Mammary epithelial cell (primary cell): ENCODE measurements at places on chromosomes 4 and X.
A peak's percentile ranks its signal among the peaks of the same experiment; 100 is the strongest.

- DNase-seq = peak; percentile 46
Measured at GRCh38 chrX:20951016-20951810, 423.0 kb upstream of the CNKSR2 start.

DNA sequence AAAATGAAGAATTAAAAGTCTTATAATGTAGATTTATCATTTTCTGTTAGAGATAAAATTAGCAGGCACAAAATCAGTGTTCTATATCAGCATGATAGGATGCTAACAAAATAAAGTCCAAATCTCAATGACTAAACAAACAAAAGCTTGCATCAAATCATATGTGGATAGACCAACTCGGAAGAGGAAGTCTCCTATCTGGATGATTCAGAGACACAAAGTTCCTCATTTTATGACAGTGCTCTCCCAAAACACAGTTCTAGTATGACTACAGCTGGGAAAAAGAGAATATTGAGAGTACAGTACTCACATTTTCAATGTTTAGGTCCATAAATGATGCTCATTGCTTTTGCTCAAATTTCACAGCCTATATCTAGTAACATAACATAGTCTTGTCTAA lies 376.1 kb upstream of the CTSO start:
- DNase-seq = no peak

DNA sequence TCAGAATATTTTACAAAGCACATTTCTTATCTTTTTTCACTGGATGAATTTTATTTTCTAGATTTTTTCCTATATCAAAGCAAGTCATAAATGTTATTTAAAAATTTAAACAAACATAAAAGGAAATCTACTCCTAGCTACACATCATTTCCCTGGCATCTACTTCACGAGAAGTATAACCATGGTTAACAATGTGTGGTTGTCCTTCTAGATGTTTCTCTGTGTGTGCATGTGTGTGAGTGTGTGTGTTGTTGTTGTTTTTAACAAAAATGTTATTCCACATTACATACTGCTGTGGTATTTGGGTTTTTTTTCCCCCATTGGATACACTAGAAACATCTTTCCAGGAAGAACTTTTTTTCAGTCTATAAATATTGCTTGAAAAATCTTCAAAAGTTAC lies 103.1 kb downstream of the CHIC2 start:
- no peak for DNase-seq

- DNase-seq = no peak
Measured at GRCh38 chr4:46878641-46879040, 30.4 kb downstream of the COX7B2 start.

GRCh38 chr4:36241771-36242170 lies 2.5 kb downstream of the ARAP2 start:
- no peak for DNase-seq

DNA sequence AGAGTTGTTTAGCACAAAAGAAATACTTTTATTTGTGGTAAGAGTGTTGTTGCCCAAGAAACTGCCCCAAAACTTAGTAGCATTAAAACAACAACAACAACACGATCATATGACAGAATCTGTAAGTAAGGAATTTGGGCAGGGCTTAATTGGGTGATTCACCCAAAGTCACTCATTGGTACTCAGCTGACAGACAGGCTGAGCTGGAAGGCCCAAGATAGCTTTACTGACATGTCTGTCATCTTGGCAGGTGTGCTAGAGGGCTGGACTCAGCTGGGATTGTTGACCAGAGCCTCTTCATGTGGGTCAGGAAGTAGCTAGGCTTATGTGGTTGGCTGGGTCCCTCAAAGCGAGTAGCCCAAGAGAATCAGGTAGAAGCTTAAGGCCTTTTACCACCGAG lies 52.3 kb downstream of the KIAA0232 start:
- DNase-seq = peak; percentile 64

DNA sequence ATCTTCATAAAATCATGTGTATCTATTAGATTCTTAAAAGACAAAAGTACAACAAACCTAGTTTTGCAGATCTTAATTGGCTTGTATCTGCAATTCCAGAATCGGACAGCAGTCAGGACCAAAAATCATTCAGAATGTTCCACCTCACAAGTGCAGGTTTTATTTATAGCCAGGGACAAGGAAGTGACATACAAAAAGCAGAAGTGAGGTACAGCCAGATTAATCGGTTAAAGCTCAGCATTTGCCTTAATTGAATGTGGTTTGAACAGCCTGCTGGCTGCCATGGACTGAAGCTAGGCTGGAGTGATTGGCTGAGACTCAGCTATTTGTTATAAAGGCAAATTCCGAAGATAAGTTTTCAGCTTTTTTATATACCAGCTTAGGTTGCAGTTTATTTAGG lies 932.6 kb downstream of the C4orf33 start:
- DNase-seq = no peak

DNA sequence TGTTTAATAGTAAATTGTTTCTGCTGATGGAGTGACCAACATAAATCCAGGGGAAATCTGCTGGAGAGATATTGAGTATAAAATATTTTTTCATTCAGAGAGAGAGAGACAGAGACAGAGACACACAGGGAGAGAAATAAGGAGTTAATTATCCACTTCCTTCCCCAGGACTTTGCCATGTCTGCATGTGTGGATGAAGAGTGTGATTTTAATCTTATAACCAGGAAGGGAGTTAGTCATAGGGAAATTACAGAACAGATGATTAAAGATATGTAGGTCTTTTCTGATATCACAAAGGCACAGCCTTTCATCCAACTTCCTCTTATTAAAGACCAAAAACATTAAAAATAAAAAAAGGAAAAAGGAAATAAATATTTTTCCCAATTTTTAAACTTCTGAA lies 526.3 kb downstream of the SPRY1 start:
- peak; percentile 27 for DNase-seq
